Mucosa of gallbladder (tissue), 1 donor: ENCODE measurements at places on chromosomes 6 and 20. TPM values are rescaled to one million over a fixed set of nuclear protein-coding genes. Genes with fewer than 3 reads are reported as not detected.

ARMH2 gene
- total RNA-seq = not detected

ERVFRD-1 gene
- total RNA-seq = 0.40 TPM

SGK2 gene
- 56.8 TPM for total RNA-seq

COL9A1 gene
- 0.09 TPM for total RNA-seq

ITCH gene
- total RNA-seq = 46.2 TPM
